ENCODE measurements at places on chromosomes 13 and 19. TPM values are rescaled to one million over a fixed set of nuclear protein-coding genes. Genes with fewer than 3 reads are reported as not detected.
A peak's percentile ranks its signal among the peaks of the same experiment; 100 is the strongest.

- no peak for DNase-seq
- no peak overlapping the region for H3K27ac ChIP-seq
- no peaks in the 10 kb centered on the region for H3K27me3 ChIP-seq
- no peaks in the 10 kb centered on the region for H3K4me1 ChIP-seq
- H3K4me3 ChIP-seq: no peak overlapping the region
- no peaks in the 10 kb centered on the region for H3K36me3 ChIP-seq
These were observed 2.1 kb upstream of the SIGLEC8 start for GRCh38 chr19:51460164-51460992.

DNA sequence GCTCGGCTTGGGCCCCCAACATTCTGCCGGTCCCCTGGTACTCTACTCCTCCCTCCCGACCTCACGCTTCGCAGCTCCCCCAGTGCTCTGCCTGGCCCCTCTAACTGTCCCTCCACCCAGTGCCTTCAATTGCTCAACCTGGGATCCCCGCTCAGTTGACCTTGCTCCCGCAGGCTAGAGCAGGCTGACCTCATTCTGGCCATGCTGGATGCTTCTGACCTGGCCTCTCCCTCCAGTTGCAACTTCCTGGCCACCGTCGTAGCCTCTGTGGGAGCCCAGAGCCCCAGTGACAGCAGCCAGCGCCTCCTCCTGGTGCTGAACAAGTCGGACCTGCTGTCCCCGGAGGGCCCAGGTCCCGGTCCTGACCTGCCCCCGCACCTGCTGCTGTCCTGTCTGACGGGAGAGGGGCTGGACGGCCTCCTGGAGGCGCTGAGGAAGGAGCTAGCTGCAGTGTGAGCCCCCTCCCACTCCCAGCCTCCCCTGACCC lies 3.6 kb downstream of the GTPBP3 start:
- H3K4me3 ChIP-seq: no peak overlapping the region
- DNase-seq: no peak
- H3K27ac ChIP-seq: no peak overlapping the region
- H3K27me3 ChIP-seq: no peaks in the 10 kb centered on the region
- no peaks in the 10 kb centered on the region for H3K4me1 ChIP-seq

GRCh38 chr19:41951686-41952172 lies 7.4 kb downstream of the RABAC1 start:
- no peaks in the 10 kb centered on the region for H3K27me3 ChIP-seq
- H3K36me3 ChIP-seq: no peaks in the 10 kb centered on the region
- no peak overlapping the region for H3K4me3 ChIP-seq

DACH1 gene
- total RNA-seq: 0.32 TPM

DNA sequence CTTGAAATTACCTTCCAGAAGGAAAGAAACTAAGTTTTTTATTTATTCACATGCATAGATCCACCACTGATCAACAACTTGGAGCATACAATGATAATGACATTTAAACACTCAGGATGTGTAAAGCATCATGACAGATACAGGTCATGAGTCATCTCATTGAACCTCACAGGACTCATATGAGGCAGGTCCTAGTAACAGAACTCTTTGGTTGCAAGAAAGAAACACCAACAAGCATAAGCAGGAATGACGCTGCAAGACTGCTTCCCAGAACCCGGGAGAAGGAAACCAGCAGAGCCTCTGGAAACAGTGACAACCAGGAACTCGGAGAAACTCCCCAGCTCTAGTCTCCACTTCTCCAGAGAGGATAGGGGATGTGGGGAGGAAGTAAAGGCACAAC lies 60.8 kb upstream of the IPO5 start:
- H3K4me1 ChIP-seq: no peaks in the 10 kb centered on the region
- H3K36me3 ChIP-seq: no peaks in the 10 kb centered on the region
- DNase-seq: no peak
- no peaks in the 10 kb centered on the region for H3K27me3 ChIP-seq

- no peak for DNase-seq
- peaks cover 3% of the 10 kb centered on the region for H3K27me3 ChIP-seq
- H3K36me3 ChIP-seq: no peaks in the 10 kb centered on the region
These were observed 8.3 kb upstream of the CDC42EP5 start for GRCh38 chr19:54481326-54481930.

- no peak overlapping the region for H3K27ac ChIP-seq
- peaks cover 4% of the 10 kb centered on the region for H3K4me1 ChIP-seq
- H3K27me3 ChIP-seq: no peaks in the 10 kb centered on the region
- DNase-seq: no peak
- no peak overlapping the region for H3K4me3 ChIP-seq
These were observed 1.8 kb downstream of the ZNF175 start for GRCh38 chr19:51572908-51573307.

KLK2 gene
- not detected for total RNA-seq

- DNase-seq: no peak
- H3K4me1 ChIP-seq: no peaks in the 10 kb centered on the region
- H3K4me3 ChIP-seq: no peak overlapping the region
- H3K27ac ChIP-seq: no peak overlapping the region
- no peaks in the 10 kb centered on the region for H3K27me3 ChIP-seq
- no peaks in the 10 kb centered on the region for H3K36me3 ChIP-seq
These were observed 4.0 kb upstream of the SIGLEC10 start for GRCh38 chr19:51421229-51422052.

DNA sequence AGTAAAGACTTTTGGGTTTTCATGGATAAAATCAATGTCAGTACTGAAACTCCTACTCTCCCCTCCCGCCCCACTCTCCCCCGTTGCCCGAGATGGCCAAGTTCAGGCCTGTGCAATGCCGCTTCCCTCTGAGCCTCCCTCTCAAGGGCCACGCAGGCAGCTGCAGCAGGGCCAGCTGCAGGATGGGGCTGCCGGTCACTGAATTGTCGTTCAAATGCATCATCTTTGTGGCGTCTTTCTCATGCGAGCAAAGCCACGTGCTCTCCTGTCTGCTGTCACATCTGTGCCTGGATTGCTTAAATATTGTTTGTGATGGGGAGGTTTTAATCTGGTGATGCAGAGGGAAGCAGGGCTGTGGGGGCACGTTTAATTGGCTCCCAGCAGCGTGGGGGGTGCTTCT lies 26.6 kb downstream of the SHISA2 start:
- no peaks in the 10 kb centered on the region for H3K27me3 ChIP-seq
- H3K36me3 ChIP-seq: no peaks in the 10 kb centered on the region
- H3K27ac ChIP-seq: no peak overlapping the region
- no peaks in the 10 kb centered on the region for H3K4me1 ChIP-seq
- no peak for DNase-seq

DNA sequence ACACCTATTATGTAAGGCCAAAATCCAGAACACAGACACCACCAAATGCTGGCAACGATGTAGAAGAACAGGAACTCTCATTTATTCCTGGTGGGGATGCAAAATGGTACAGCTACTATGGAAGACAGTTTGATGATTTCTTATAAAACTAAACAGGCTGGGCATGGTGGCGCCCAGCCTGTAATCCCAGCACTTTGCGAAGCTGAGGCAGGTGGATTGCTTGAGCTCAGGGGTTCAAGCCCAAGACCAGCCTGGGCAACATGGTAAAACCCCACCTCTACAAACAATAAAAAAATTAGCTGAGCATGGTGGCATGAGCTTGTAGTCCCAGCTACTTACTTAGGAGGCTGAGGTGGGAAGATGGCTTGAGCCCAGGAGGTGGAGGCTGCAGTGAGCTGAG lies 98.3 kb downstream of the TUBA3C start:
- H3K27ac ChIP-seq: no peak overlapping the region
- H3K4me3 ChIP-seq: no peak overlapping the region
- no peaks in the 10 kb centered on the region for H3K27me3 ChIP-seq

DNA sequence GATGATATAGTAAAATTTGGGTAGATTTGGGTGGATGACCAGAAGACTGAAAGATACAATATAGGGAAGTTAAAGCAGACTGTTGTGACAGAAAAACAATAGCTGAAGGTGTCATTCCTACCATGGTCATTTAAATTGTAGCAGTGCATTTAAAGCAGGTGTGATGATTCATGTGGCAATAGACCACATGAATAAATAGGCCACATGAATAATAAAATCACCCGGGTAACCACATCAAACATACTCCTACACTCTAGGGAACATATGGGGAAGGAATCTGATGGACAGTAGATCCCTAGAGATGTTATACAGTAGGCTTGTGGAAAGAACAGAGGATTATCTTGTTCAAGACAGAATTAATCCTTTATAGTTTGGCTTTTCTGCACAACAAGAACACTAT lies 392.6 kb downstream of the SLITRK5 start:
- H3K4me3 ChIP-seq: no peak overlapping the region
- H3K36me3 ChIP-seq: no peaks in the 10 kb centered on the region
- no peak for DNase-seq

DNA sequence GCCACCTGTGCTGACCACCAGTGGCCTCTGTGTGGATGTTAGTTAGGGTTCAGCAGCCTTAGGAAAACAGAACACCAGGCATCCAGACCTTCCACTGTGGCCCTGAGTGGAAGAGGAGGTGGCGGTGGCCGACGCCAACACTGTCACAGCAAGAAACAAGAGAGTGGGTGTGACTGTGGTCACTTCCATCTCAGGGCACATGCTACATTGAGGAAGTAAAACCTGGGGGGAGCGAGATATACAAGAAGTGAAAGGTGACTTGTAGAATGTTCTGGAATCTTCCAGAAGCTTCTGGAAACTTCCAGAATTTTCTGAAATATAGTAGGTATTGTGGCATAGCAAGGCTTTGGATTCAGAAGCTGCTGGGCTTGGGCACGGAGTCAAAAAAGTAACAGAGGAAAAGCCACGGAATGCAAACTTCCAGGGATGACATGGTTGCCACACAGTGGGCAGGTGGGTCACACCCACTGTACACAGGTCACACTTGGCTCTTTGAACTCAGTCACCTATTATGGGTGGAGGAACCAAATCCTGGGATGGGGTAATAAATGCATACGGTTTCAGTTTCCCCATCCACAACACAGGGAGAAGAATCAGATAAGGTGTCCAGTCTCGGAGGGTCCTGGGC lies 24.3 kb downstream of the GNG7 start:
- H3K4me3 ChIP-seq: no peak overlapping the region
- no peaks in the 10 kb centered on the region for H3K27me3 ChIP-seq
- no peak overlapping the region for H3K27ac ChIP-seq
- DNase-seq: no peak

DNA sequence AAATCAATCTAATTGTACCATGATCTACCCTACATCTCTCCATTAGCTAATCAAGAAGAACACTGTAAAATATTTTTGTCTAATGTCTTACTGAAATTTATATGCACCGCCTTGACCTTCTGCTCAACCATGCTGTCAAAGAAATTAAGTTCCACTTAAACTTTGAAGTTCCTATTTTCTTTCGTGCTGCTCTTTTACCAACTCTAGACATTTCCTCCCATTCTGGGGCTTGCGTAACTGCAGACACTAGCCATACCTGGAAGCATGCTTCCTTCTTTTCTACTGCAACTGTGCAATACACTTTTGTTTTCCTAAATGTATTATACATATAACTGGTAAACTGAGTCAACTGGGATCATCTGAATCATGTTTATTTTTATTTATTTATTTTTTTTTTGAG lies 8.5 kb upstream of the UBE2L5 start:
- H3K36me3 ChIP-seq: no peaks in the 10 kb centered on the region
- no peak for DNase-seq
- H3K27me3 ChIP-seq: no peaks in the 10 kb centered on the region
- H3K4me1 ChIP-seq: no peaks in the 10 kb centered on the region
- H3K4me3 ChIP-seq: no peak overlapping the region

GRCh38 chr13:111315347-111315995 lies 5.0 kb upstream of the TEX29 start:
- peak overlapping the region; percentile 8 for H3K27ac ChIP-seq
- no peak overlapping the region for H3K4me3 ChIP-seq
- no peaks in the 10 kb centered on the region for H3K4me1 ChIP-seq
- no peak for DNase-seq

- no peaks in the 10 kb centered on the region for H3K27me3 ChIP-seq
- H3K4me3 ChIP-seq: peak within 1 kb of the TSS; percentile 91
- peak; percentile 98 for DNase-seq
- H3K27ac ChIP-seq: peak within 1 kb of the TSS; percentile 92
These were observed at the start of gene ZNF582 for GRCh38 chr19:56393119-56394012. Gene ZNF582 (minus strand): TSS chr19:56393534. CDS start chr19:56391752, 1,782 bp downstream.

ZNF415 gene
- total RNA-seq: 10.3 TPM

GRCh38 chr19:15550929-15551292 lies 42.6 kb downstream of the CYP4F22 start:
- H3K4me1 ChIP-seq: no peaks in the 10 kb centered on the region
- no peak overlapping the region for H3K4me3 ChIP-seq
- no peaks in the 10 kb centered on the region for H3K27me3 ChIP-seq
- peak; percentile 50 for DNase-seq
- H3K27ac ChIP-seq: no peak overlapping the region
- H3K36me3 ChIP-seq: no peaks in the 10 kb centered on the region

- H3K4me1 ChIP-seq: no peaks in the 10 kb centered on the region
- peak; percentile 97 for DNase-seq
- no peaks in the 10 kb centered on the region for H3K27me3 ChIP-seq
- H3K4me3 ChIP-seq: no peak overlapping the region
- peak overlapping the region; percentile 88 for H3K27ac ChIP-seq
- H3K36me3 ChIP-seq: no peaks in the 10 kb centered on the region
These were observed 20.8 kb upstream of the ERCC1 start for GRCh38 chr19:45444318-45445041.

DNA sequence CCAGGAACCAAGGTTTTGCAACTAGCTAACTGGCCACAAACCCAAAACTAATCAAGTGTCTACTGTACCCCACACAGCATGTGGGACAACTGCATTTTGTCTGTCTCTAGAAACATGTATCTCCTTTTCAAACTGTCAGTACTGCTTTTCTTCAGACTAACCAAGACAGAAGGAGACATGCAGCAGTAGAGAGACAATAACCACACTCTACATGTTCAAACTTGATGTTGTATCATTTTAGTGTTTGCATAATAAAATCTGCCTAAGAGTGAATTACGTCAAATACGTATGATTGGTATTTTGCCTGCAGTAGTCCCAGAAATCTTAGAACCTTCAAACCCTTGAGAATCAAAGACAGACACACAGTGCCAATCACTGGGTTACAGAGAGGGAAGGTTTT lies 22.0 kb upstream of the FREM2 start:
- no peak for DNase-seq
- H3K27ac ChIP-seq: no peak overlapping the region
- H3K4me1 ChIP-seq: no peaks in the 10 kb centered on the region
- no peak overlapping the region for H3K4me3 ChIP-seq

GJB2 gene
- total RNA-seq: 3.3 TPM

EPN1 gene
- total RNA-seq: 74.7 TPM

- no peaks in the 10 kb centered on the region for H3K4me1 ChIP-seq
- H3K27ac ChIP-seq: no peak overlapping the region
- DNase-seq: no peak
- no peaks in the 10 kb centered on the region for H3K36me3 ChIP-seq
- H3K27me3 ChIP-seq: no peaks in the 10 kb centered on the region
These were observed 11.6 kb downstream of the MAP4K1 start for GRCh38 chr19:38606131-38606530.

- H3K27ac ChIP-seq: no peak overlapping the region
- H3K4me3 ChIP-seq: no peak overlapping the region
- no peaks in the 10 kb centered on the region for H3K36me3 ChIP-seq
- H3K4me1 ChIP-seq: no peaks in the 10 kb centered on the region
These were observed 13.3 kb upstream of the ISYNA1 start for GRCh38 chr19:18450931-18451836.

GRCh38 chr13:75025956-75026355 lies 456.0 kb downstream of the TBC1D4 start:
- DNase-seq: no peak

Measured in aorta (tissue), 5 donors.